ENCODE measurements at places on chromosomes 11 and 22. TPM values are rescaled to one million over a fixed set of nuclear protein-coding genes. Genes with fewer than 3 reads are reported as not detected.

DNA sequence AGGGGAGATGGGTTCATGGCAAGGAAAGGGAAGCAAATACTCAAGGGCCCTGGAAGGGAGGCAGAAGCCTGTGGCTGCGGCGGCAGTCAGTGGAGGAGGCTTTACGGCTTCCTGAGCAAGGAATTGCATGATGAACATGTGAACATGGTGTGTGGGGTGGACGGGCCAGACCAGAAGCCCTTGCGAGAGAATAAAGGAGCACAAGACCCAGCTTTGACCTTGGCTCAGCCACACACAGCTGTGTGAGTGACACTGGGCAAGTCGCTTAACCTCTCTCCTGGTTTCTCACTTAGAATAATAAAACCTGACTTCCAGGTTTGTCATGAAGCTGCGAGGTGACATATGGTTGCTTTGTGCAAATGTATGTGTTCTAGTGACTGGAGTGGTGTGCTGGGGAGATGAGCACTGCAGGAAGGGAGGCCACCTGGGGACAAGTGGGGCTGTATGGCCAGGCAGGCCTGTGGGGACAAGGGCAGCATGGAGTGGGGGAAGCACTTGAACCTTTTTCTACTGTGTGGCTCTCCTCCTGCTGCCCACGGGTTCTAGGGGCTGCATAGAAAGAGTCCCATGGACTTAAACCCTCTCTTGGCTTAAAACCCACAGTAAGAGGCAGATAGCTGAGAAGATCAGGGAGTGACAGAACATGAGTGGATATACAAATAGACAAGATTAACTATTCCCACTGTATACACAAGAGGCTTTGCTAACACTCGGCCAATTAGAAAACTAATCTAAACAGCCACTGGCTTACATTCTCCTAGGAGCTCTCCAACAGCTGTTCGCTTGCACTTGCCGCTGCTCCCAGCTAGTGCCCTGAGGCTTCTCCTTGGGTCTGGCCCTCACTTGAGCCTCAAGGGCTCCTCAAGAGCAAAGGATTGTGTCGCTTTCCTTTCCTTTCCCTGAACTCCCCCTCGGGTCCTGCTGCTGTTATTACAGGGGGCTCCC lies 67.3 kb upstream of the CDON start:
- H3K27ac ChIP-seq: no peak overlapping the region
- H3K27me3 ChIP-seq: peaks cover 3% of the 10 kb centered on the region
- DNase-seq: no peak
- H3K4me1 ChIP-seq: no peaks in the 10 kb centered on the region
- no peaks in the 10 kb centered on the region for H3K36me3 ChIP-seq

DNA sequence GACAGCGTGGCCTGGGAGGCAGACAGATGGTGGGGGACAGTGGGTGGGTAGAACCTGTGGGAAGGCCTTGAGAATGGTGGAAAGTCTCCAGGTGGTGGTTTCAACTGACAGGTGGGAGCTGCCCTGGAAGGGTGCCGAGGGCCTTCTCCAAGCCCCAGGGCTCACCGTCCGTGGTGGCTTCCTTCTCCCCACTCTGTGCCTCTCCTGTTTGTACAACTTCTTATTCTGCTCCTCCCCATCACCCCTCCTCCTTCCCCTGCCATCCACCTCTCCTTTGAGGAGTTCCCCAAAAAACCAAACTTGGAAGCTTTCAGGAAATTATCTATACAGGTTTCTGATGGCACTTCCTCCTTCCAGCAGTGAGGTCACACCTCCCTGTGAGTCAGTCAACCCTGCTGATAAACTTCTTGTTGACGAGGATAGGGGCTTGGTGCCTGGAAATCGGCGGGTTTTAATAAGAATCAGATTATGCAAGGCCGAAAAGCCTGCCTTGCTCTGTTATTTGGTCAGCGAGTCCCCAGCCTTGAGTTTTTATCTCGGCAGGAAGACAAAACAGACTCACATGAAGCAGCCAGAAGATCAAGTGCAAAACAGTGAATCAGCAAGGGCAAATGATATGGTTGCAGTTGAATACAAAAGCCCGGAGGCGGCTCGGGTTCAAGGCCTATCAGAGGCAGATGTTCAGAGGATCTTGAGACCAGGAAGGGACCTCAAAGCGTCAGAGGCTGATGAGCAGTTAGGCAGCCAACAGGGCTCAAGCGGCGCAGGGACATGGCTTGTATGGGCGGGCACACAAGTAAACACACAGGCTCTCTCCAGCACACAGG lies 9.5 kb upstream of the ST3GAL4 start:
- DNase-seq: no peak
- peaks cover 28% of the 10 kb centered on the region for H3K4me1 ChIP-seq
- no peak overlapping the region for H3K4me3 ChIP-seq

GRCh38 chr11:126929179-126930061 lies 71.2 kb downstream of the KIRREL3 start:
- no peaks in the 10 kb centered on the region for H3K4me1 ChIP-seq
- peaks cover 2% of the 10 kb centered on the region for H3K27me3 ChIP-seq
- no peak for DNase-seq
- no peak overlapping the region for H3K4me3 ChIP-seq
- no peaks in the 10 kb centered on the region for H3K36me3 ChIP-seq

GRCh38 chr11:10893714-10894151 lies 35.9 kb upstream of the ZBED5 start:
- no peak overlapping the region for H3K4me3 ChIP-seq
- no peak for DNase-seq
- peaks cover 8% of the 10 kb centered on the region for H3K27me3 ChIP-seq
- no peaks in the 10 kb centered on the region for H3K4me1 ChIP-seq
- no peaks in the 10 kb centered on the region for H3K36me3 ChIP-seq

- no peaks in the 10 kb centered on the region for H3K36me3 ChIP-seq
- peaks cover 21% of the 10 kb centered on the region for H3K27me3 ChIP-seq
- H3K4me3 ChIP-seq: no peak overlapping the region
- H3K27ac ChIP-seq: no peak overlapping the region
- DNase-seq: no peak
- peaks cover 2% of the 10 kb centered on the region for H3K4me1 ChIP-seq
These were observed 188.2 kb downstream of the MN1 start for GRCh38 chr22:27613099-27614005.

- no peak overlapping the region for H3K4me3 ChIP-seq
- peaks cover 7% of the 10 kb centered on the region for H3K36me3 ChIP-seq
- no peaks in the 10 kb centered on the region for H3K4me1 ChIP-seq
These were observed 167.6 kb upstream of the SESN3 start for GRCh38 chr11:95398437-95399112.

GRCh38 chr22:46058091-46058420 lies 81.1 kb upstream of the WNT7B start:
- H3K27me3 ChIP-seq: no peaks in the 10 kb centered on the region
- H3K4me3 ChIP-seq: peak overlapping the region; percentile 56
- peak overlapping the region; percentile 94 for H3K27ac ChIP-seq
- peaks cover 7% of the 10 kb centered on the region for H3K36me3 ChIP-seq
- peaks cover 54% of the 10 kb centered on the region for H3K4me1 ChIP-seq

Gene MPZL3
- total RNA-seq: 22.0 TPM

Gene OR8B2
- total RNA-seq: not detected

Gene BTG4
- not detected for total RNA-seq

Gene CNIH2
- 2.5 TPM for total RNA-seq
